ENCODE measurements at places on chromosomes 6 and 20.

- DNase-seq: no peak
Measured at GRCh38 chr6:139251045-139251690, 40.6 kb downstream of the TXLNB start.

DNA sequence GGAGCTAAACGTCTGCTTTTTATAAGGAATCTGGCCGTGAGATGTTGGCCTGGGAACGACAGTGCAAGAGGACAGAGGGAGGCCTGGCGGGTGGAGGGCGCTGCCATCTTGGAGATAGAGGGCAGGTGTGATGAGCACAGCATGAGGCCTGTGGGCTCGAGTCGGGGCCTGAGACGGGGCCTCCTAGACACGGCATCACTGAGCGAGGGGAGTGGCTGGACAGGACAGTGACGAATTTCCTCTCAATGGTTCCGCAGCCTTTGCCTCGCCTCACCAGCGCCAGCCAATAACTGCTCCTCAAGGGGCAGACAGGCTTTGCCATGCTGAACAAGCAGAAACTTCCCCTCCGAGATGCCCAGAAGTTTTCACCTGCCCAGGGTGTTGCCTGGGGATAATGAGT is 376.7 kb downstream of the THBS2 start:
- no peak for DNase-seq

GRCh38 chr6:26254724-26255123 is 110.3 kb upstream of the BTN3A2 start:
- no peak for DNase-seq

DNA sequence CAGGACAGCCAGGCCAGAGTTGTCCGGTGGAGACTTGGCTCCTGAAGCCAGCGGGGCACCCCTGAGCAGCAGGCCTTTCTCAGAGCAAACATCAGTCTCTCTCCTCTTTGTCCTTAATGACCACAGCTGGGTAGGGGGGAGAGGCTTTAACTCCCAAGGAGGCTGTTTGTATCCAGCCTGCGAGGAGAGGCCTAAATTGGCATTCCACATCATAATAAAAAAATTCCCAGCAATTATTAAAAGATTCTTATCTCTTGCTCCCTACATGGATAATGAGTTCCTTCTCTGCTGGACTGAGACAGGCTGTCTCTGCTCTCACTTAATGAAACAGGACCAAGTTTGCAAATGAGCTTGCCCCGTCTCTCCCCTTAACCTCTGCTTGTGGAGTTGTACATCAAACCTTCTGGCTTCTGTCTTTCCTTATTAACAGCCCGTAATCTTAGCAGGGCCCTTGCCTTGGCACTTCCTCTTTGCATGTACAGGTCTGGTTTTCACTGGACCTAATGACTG is 838.2 kb downstream of the MAFB start:
- no peak for DNase-seq

GRCh38 chr6:51494342-51494741 is 593.1 kb downstream of the PKHD1 start:
- DNase-seq: no peak

DNA sequence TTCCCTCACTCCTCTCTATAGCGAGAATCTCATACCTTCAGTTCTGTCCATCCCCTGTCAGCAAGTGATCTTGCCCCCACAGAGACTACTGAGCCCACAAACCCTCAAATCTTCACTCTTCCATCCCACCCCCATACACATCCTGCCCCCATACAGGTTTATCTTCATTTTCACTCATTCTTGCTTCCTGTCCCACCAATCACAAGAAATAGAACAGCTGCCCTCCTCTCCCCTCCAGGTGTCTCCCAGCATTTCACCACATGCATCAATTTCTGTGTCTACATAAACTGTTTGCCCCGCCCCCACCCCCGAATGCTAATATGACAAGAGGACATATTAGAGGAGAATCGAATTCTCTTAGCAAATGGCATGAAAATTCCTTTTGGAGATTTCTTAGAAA is 54.9 kb upstream of the CARMIL1 start:
- DNase-seq: no peak

DNA sequence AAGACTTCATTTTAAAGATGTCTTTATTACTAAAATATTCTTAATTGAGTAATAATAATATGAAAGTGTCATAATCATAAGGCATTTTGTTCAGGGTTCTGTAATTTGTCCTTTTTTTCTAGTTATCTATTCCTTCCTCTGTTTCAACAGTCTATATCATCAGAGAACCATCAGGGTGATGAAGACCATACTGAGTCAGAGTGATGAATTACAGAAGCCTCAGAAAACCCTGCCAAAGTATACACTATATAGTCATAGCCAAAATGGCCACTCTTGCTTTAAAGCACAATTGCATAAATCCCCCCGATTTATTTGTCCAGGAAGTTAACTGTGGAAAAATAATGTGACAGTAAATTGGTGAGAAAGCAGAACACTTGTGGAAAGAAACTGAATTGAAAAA is 735.0 kb downstream of the EPHA7 start:
- no peak for DNase-seq

- no peak for DNase-seq
Measured at GRCh38 chr6:2468601-2468955, 223.2 kb upstream of the GMDS start.

DNA sequence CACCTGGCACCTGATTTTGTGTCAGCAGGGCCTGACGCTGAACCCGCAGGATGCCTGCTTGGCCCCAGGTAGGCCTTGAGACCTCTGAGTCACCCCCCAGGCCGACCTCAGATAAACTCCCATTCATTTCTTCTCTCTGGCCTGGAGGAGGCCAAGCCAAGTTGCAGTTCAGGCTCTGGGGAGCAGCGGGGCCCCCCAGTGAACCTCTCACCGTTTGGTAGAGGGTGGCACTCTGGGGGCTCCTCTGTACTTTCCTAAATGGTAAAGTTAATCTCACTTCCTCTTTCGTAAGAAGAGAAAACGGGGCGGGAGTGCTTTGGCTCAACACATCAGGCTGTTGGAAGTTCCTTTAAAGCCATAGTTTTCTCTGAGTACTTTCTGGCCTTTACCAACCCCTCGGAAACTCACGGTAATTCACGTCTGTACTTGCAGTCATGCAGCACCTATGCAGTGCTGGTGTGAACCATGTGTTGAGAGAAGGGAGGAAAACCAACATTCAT is 2.8 kb downstream of the SIRPA start:
- no peak for DNase-seq

- DNase-seq: no peak
Measured at GRCh38 chr6:116405138-116405537, 34.4 kb downstream of the DSE start.

GRCh38 chr6:69933239-69933638 is 66.9 kb downstream of the COL19A1 start:
- no peak for DNase-seq

DNA sequence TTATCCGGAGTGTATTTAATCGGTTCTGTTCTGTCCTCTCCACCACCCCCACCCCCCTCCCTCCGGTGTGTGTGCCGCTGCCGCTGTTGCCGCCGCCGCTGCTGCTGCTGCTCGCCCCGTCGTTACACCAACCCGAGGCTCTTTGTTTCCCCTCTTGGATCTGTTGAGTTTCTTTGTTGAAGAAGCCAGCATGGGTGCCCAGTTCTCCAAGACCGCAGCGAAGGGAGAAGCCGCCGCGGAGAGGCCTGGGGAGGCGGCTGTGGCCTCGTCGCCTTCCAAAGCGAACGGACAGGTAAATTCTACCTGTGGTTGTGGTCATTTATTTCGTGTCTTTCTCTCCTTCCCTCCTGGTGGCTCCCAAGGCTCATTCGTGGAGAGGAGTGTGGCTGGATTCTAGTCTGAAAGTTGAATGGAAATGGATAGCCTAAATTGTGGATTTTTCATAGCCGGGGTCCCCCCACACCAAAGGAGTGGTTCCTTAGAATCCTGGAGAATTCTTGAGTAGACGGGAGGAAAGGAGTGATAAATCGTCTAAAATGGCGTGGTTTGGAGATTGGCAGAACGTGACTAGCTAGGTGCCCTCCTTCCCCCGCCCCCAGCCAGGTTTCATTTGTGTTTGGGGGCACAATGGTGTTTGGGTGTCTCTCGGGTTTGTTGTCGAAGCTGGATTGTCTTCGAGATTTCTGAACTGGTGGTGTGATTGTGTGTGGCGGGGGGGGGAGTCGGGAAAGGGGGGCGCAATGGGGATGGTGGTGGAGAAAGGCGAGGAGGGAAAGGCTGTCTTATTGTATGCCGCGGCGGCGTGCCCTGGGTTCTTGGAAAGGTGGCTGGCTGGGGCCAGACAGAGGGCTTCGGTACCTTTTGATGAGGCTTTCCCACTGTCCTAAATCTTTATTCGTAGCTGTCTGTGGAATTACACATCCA is 673 bp downstream of the MARCKS start:
- no peak for DNase-seq

DNA sequence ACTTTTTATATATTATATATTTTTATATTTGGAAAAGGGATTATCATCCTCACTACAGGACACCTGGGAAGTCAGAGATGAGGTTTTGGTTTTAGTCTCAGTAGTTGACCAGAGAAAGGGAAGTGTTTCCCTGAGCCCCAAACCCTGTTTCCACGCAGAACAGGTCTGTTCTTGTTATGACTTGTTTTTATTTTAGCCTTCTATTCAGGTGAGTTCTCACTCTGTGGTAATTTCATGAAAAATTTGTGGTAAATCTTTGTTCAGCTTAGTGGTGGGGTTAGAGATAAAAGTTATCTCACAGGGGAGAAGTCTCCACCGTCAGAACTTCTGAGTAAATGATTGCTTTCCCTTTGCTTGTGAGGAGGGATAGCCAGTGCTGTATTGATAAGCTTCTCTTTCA is 224.9 kb downstream of the FARS2 start:
- DNase-seq: no peak

DNA sequence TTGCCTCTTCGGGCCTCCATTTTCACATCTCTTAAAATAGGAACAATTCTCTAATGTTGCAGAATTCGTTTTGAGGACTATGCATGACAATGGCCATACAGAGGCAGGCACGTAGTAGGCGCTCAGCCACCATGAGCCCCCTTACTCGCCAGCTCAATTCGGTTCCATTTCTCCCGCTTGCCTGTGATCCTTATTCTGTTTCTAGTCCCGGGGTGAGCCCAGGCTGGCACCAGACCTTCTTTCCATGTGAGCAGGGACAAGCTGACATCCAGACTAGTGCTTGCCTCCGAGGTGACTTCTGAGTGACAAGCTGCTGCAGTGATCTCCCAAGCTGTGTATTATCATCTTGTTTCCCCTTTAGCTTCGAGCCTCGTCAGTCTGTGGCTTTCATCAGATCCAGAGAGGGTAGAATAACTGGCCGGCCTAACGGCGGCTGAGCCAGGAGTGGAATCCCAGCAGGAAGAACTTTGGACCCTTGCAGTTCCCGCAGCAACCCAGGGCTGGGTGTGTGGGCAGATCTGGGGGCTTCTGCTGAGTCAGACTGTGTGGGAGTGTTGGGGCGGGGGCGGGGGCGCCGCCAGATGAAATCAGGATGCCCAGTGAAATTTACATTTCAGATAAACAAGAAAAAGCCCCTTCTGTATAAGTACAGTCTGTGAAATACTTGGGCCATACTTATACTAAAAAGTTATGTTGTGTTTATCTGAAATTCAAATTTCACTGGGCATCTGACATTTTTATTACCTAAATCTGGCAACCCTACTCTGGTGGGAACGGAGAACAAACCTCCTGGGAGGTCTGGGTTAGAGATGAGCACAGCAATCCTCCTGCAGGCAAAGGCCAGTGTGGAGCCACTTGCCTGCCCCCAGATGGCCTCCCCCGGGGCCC is 10.9 kb downstream of the BANF2 start:
- no peak for DNase-seq

- DNase-seq: no peak
Measured at GRCh38 chr6:12265791-12266190, 24.4 kb upstream of the EDN1 start.

DNA sequence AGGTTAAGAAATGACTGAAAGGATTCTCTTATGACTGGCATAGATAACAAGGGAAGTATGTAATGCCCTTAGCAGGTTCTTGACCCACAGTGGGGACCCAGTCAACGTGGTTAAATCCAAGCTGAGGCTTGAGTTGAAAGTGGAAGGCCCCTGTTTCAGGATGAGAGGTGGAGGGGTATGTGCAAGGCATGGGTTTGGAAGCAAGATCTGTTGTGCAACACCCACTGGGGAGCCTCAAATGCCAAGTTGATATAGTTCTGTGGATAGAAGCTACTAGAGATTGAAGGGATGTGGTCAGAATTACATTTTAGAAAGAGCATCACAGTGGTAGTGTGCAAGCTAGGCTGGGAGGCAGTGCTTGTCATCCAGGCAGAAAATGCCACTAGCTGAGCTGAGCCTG is 5.1 kb downstream of the PABPC1L start:
- no peak for DNase-seq

DNA sequence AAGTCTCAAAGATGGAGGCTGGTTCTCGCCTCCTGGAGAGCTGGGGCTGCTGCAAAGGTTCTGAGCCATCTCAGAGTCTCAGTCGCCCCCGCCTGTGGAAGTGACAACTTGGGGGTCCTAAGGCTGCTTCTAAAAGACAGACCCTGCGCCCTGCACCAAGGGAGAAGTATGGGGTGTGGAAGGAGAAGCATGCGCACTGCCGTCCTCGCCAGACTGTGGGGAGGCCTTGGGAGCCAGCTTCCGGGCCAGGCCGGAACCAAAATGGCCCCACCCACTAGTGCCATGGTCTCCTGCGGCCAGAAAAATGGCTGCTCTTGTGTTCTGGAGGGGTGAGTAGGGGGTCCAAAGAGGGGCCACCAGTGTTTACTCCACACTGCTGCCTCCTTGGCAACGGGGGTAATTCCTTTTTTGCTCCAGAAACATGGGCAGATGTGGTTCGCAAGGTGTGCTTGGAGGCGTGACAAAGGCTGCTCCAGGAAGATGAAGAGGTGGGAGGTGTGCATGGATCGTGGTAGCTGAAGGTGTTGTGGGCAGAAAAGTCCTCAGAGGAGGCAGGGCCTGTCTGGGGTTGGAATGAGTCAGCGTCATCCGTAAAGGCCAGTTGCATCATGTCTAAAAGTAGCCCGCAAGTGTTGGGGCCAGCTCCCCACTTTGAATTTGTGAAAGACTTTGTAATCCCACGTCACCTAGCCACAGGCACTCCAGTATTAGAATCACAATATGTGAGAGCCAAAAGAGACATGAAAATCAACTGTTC is 329.8 kb upstream of the SOX4 start:
- DNase-seq: no peak

- DNase-seq: peak; percentile 36
Measured at GRCh38 chr20:38321959-38322598, 18.1 kb downstream of the BPI start.

DNA sequence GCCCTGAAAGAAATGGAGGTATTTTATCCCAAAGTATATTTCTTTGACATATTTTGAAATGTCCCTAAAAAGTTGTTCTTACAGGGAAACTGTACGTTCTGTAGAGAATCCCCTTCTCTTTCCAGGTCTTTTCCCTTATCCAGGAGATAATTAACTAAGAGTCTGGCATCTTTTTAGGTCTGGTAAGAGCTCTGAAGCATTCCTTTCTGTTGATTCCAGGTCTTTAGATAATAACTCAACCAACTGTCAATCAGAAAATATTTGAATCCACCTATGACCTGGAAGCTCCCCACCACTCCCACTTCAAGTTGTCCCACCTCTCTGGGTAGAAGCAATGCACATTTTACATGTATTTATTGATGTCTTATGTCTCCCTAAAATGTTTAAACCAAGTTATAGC is 26.0 kb upstream of the CENPW start:
- DNase-seq: no peak

- DNase-seq: no peak
Measured at GRCh38 chr20:25020345-25020744, 27.8 kb upstream of the APMAP start.

- DNase-seq: no peak
Measured at GRCh38 chr6:47303342-47303741, 6.4 kb downstream of the TNFRSF21 start.

- DNase-seq: no peak
Measured at GRCh38 chr6:84156306-84156705, 71.1 kb downstream of the CEP162 start.

Data from glomerular endothelial cell (primary cell).